ENCODE measurements at places on chromosomes 11 and 22.

DNA sequence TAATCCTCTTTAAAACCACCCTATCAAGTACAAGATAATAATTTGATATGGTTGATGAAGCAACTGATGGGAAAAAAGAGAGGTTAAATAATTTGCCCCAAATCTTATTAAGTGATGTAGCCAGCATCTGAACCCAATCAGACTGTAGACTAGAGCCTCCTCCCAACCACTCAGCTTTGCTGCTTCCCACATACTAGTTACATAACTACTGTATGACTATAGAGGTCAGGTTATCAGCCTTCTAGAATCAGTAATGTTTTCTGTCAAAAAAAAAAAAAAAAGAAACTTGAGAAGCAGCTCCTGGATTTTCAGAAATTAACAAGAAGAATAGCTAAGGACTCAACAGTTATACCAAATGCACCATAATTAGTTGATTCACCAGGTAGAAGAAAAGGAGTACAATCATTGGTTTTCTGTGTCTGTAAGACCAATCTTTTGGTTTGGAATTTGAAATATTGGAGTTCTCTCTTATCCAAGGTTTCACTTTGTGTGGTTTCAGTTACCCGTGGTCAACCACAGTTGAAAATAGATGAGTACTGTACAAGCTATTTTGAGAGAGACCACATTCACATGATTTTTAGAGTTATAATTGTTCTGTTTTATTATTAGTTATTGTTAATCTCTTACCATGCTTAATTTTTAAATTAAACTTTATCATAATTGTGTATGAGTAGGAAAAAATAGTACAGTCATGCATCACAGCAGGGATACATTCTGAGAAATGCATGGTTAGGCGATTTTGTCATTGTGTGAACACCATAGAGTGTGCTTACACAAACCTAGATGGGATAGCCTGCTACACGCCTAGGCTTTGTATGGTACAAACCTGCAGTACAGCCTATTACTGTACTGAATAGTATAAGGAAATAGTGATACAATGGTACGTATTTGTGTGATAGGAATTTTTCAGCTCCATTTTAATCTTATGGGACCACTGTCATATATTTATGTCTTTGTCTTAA lies 72.2 kb downstream of the PDHX start:
- no peak for DNase-seq

- no peak for DNase-seq
Observed at GRCh38 chr11:12862696-12863469, 146.2 kb upstream of the RASSF10 start.

DNA sequence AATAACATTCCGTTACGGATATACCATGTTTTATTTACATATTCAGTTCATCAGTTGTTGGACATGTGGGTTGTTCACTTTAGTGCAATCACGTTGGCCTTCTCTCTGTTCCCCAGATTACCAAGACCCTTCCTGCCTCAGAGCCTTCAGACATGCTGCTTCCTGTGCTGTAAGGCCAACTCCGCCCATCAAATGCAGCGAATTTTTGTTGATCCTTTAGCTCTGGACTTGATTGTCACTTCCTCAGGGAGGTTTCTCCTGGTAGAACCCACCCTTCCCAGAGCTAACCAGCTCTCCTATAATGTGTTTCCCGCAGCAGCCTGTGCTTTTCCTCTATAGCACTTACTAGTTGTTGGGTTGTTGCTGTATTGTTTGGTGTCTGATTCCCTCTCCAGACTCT lies 39.4 kb downstream of the SWAP70 start:
- no peak for DNase-seq

- DNase-seq = no peak
Observed at GRCh38 chr22:28973352-28973751, 88.3 kb downstream of the C22orf31 start.

GRCh38 chr11:120335556-120335907 lies 681 bp upstream of the ARHGEF12 start:
- no peak for DNase-seq
